ENCODE measurements at places on chromosomes 6 and 20.

DNA sequence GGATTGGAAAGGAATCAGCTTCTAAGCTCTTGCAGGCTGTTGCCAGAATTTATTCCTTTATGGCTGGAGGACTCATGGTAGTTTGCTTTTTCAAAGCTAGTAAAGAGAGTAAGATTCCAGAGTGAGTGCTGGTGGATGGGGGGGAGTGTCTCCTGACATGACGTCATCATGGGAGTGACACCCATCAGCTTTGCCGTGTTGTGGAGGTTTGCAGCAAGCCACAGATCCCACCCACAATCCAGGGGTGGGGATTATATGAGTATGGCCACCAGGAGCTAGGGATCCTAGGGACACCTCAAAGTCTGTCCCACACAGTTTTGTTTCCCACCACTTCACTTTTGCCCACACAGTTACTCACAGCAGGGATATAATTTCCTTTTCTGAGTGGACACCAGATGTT, 28.7 kb upstream of the PMEPA1 start:
- no peak for DNase-seq

- no peak for DNase-seq
Observed at GRCh38 chr6:2686515-2686914, 64.2 kb downstream of the MYLK4 start.

- no peak for DNase-seq
Observed at GRCh38 chr20:2652724-2653555, 508 bp downstream of the NOP56 start.

DNA sequence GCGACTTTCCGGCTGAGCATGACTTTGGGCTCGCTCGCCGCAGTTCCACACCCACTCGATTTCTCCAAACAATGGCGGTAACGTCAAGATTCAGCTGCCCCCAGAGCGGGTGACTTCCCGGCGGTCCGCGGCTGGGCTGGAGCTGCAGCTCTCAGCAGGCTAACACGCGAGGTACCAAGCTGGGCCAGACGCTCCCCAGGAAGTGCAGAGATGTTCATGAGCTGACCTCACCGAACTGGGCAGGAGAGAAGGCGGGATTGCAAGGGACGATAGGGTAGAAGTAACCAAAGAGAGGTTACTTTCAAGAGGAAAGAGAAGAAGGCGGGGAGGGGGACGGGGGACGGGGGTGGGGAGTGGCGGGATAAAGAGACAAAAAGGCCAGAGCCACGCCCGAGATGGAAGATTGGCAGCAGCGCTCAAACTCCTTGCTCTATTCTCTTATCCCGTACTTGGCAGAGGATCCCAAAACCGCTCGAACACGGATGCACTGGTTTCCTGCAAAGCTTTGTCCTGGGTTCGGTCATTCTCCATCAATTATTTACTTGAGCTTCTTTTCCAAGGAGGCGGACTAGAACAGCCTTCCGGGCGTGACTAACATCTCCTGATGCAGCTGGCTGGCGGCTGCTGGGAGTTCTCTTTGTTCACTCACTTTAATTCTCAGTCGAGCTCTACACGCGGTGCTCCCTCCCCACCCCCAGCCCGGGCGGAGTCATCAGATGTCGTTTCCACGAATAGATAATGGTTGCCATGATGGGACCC, at the start of gene MTCL3:
MTCL3 (minus strand) TSS at position 626 of the 759 bp plus-strand sequence.
- DNase-seq, result peak; percentile 29

DNA sequence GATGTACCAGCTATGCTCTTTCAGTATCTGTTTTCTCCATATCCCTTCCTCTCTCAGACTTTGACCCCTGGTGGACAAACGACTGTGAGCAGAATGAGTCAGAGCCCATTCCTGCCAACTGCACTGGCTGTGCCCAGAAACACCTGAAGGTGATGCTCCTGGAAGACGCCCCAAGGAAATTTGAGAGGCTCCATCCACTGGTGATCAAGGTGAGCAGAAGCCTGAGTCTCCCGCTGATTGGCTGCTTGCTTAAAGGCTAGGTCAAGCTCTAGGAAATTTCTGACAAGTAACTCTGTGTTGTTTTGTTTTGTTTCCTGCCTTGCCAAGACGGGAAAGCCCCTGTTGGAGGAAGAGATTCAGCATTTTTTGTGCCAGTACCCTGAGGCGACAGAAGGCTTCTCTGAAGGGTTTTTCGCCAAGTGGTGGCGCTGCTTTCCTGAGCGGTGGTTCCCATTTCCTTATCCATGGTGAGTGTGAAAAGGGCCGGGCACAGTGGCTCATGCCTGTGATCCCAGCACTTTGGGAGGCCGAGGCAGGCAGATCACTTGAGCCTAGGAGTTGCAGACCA, 28.6 kb downstream of the C6orf89 start:
- peak; percentile 6 for DNase-seq

- no peak for DNase-seq
Observed at GRCh38 chr6:36032261-36032660, 4.7 kb downstream of the MAPK14 start.

- DNase-seq, result no peak
Observed at GRCh38 chr20:63066506-63067265, 59.9 kb upstream of the BHLHE23 start.

GRCh38 chr6:1911474-1911873, 301.8 kb downstream of the FOXC1 start:
- DNase-seq, result no peak

DNA sequence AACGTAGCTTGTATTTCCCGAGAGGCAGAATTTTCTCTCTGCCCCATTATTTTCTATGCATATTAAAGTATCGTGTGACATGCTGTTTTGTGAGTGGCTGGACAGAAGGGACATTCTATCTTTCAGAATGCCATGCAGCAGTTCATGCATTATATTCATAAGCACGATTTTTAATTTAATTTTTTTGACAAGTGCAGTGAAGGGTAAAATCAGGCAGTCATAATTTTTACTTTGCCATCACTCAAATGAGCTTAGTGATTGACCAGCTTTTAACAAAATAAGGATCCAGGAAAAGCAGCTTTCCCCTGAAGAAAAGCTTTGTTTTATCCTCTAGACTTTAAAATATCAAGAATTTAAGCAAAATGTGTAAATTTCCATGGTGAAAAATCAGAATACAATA, 673.3 kb downstream of the KIF16B start:
- DNase-seq, result no peak

GRCh38 chr6:166167801-166168615, at the start of gene TBXT:
Gene TBXT (minus strand): TSS chr6:166167851. CDS start chr6:166167591, 260 bp downstream.
- DNase-seq, result no peak

- DNase-seq, result no peak
Observed at GRCh38 chr6:122388945-122389344, 10.5 kb upstream of the HSF2 start.

DNA sequence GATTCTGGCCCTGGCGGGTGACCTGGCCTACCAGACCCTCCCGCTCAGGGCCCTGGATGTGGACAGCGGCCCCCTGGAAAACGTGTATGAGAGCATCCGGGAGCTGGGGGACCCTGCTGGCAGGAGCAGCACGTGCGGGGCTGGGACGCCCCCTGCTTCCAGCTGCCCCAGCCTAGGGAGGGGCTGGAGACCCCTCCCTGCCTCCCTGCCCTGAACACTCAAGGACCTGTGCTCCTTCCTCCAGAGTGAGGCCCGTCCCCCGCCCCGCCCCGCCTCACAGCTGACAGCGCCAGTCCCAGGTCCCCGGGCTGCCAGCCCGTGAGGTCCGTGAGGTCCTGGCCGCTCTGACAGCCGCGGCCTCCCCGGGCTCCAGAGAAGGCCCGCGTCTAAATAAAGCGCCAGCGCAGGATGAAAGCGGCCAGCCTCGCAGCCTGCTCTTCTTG, 868 bp upstream of the SLC2A4RG start:
- DNase-seq, result no peak

GRCh38 chr6:136334465-136334846, 44.8 kb upstream of the BCLAF1 start:
- DNase-seq, result no peak

GRCh38 chr6:150165020-150165702, 22.3 kb downstream of the PPP1R14C start:
- DNase-seq, result no peak

DNA sequence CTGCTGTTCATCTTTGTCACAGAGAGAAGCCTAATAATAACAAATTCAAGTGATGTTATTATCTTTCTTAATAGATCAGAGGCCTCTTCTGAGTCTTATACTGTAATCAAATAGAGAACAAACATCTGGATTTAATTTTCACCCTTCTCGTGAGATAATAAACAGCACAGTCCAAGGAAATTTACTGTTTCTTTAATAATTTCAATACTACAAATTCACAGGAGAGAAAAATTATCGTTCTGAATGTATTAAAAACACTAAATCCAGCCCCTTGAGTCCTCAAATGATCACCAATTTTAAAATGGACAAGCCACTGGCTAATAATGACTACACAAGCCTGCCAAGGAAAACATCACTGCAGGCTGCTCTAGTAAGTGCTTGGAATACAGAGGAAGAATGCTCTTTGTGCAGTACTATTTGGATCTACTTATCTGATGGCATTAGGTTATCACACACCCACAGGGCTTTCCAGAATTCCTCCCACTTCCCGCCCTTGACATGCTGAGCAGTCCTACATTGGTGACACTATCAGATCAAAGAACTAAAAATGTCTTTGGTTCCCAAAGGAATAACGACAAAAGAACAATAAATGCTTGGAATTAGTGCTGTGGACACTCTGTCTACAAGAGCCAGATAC, 38.1 kb downstream of the SYNE1 start:
- no peak for DNase-seq

DNA sequence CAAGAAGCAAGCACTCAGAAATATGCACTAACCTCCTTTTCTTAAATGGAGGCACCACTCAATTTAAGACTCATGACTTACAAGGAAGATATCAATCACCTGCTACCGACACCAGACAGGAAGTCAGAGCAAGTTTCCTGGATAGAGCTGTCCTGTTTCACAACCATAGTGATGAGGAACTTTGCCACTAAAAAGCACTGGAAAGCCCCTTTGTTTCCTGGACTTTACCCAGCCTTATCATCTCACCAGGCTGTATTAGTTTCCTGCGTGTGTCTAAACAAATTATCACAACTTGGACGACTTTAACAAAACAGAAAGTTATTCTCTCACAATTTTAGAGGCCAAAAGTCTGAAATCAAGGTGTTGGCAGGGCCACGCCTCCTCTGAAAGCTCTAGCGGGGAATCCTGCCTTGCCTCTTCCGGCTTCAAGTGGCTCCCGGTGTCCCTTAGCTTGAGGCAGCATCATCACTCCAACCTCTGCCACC, 253.8 kb upstream of the STXBP5 start:
- no peak for DNase-seq

DNA sequence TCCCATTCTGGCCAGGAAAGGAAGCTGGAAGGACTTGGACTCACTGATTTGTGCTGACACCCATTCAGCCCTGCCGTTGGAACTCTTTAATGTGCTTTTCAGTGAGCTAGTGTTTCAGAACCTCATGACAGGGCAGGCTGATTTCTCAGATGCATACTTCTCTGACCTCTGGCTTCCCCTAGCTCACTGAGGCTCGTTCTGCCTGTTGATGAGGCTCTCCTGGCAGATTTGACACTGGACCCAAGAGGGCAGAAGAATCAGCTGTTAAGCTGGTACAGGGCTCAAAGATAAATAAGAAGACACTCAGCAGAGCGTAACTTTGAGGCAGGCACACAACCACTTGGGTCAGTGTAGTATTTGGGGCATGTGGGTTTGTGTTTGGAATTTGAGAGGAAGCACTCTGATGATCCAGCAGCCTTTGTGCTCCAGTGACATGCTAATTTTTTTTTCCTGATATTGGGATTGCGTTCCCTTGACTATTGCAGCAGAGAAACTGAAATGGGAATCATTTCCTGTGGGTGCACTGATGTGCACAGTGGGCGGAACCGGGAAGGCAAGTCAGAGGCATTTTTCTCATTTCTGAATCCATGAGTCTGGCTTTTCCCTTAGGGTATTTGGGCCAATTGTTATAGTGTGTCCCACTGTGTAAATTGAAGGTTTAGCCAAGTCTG, 80.2 kb downstream of the CARMIL1 start:
- no peak for DNase-seq

DNA sequence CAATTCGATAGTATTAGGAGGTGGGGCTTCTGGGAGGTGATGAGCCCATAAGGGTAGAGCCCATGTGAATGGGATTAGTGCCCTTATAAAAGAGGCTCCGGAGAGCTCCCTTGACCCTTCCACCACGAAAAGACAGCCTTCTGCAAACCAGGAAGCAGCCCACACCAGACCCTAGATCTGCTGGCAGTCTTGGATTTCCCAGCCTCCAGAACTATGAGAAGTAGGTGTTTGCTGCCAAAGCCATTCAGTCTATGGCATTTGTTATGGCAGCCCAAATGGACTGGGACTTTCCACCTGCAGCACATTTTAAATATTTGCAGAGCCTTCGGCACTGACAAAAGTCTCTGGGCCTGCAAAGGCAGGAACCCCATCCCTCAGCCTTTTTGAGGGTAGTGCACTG, 11.8 kb upstream of the SFT2D1 start:
- no peak for DNase-seq

GRCh38 chr20:62800314-62801259, 4.0 kb upstream of the OGFR start:
- DNase-seq, result no peak

- no peak for DNase-seq
Observed at GRCh38 chr6:152272486-152272885, 364.7 kb downstream of the SYNE1 start.

- no peak for DNase-seq
Observed at GRCh38 chr6:90126181-90126580, 170.5 kb downstream of the BACH2 start.

- DNase-seq, result no peak
Observed at GRCh38 chr20:14673164-14673563, 335.8 kb upstream of the FLRT3 start.

- no peak for DNase-seq
Observed at GRCh38 chr20:57803508-57804005, 93.7 kb upstream of the PMEPA1 start.

GRCh38 chr6:106613590-106613989, 15.7 kb downstream of the RTN4IP1 start:
- DNase-seq, result no peak

DNA sequence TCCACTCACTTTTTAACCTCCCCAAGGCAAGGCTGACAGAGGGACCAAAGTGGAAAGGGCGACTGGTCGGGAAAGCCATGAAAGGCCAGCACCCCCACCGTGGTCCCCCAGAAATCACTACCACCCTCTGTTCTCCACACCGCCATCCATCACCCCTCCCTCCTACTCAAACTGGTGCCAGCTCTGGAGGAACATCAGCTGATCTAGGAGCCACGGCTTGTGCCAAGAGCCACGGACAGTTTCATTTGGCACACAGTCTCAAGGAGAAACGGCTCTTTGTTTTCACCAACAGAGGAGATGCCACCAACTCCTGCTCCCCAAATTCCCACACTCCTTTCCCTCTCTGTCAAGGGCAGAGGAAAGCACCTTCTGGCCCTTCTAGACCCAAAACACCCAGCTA, 26.0 kb downstream of the TBC1D7 start:
- DNase-seq, result no peak

- DNase-seq, result no peak
Observed at GRCh38 chr20:58071991-58072390, 156.5 kb downstream of the ANKRD60 start.

GRCh38 chr20:51650685-51651134, 108.2 kb upstream of the NFATC2 start:
- no peak for DNase-seq
